ENCODE measurements at places on chromosomes 7 and 10.
A peak's percentile ranks its signal among the peaks of the same experiment; 100 is the strongest.

- no peak for DNase-seq
Observed at GRCh38 chr7:1403638-1404459, 55.4 kb downstream of the MICALL2 start.

DNA sequence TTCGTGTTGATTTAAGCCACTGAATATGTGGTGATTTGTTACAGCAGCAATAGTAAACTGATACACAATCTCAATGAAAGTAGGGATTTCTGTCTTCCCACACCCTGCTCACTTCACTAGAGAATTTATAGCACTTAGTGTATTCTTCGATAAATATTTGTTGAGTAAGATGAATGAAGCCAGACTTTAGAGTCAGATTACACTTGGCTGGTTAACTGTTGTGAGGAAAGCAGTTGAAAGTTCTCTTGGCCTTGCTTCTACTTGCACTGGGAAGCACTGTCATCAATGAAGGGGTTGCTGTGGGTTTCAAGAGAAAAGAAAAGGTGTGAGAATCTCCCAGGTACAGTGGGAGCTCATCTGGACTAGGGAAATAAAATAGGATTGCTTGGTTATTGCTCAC lies 82.1 kb upstream of the IGFBP3 start:
- no peak for DNase-seq

- DNase-seq = no peak
Observed at GRCh38 chr7:138556771-138557484, 96.9 kb downstream of the TRIM24 start.

DNA sequence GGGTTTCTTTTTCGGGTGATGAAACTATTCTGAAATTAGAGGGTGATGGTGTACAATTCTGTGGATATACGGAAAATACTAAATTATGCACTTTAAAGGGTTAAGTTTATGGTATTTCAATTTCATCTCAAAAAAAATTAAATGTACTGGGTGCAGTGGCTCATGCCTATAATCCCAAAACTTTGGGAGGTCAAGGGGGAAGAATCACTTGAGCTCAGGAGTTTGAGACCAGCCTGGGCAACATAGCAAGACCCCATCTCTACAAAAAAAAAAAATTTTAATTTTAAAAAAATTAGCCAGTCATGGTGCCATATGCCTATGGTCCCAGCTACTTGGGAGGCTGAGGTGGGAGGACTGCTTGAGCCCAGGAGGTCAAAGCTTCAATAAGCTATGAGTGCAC lies 57.0 kb downstream of the SMURF1 start:
- DNase-seq = no peak

DNA sequence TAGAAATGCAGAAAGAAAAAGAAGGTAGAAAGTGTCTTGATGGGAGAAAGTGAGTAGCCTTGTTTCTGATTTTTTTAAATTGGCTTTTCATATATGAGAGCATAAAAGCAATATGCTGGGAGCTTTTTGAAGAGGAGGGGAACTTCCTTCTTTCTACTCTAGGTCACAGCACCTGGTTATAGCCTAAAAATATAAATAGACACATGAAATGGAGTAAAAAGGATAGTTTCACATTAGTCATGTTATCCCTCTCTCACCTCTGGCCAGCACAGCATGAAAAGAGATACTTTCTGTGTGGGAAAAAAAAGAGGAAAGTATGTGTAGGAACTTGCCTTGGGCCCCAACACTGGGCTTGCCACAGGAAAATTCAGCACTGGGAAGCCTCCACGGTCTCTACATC lies 292.2 kb upstream of the ZWINT start:
- DNase-seq = no peak

GRCh38 chr7:90838799-90839198 lies 242.7 kb downstream of the CDK14 start:
- DNase-seq = no peak

- no peak for DNase-seq
Observed at GRCh38 chr7:74248156-74248555, 6.0 kb downstream of the RFC2 start.

- DNase-seq = no peak
Observed at GRCh38 chr10:112148331-112148730, 35.2 kb downstream of the GPAM start.

GRCh38 chr7:105862770-105863169 lies 13.6 kb downstream of the ATXN7L1 start:
- no peak for DNase-seq

- DNase-seq = no peak
Observed at GRCh38 chr7:91656541-91657482, 223.7 kb downstream of the MTERF1 start.

DNA sequence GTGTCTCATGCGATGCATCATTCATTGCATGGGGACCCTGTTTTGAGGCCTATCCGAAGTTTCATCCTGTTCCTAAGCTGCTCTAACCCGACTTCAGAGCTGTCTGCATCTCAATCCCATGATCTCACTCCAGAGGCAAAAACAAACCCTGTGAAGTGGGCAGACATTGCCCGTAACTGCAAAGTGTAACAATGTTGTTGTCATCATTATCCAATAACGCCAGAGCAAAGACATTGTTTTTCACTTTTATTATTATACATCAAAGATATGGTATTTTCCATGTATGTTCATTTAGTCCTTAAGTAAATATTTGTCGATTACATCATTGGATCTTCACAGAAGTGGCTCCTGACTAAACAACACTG lies 246.7 kb downstream of the KLF6 start:
- DNase-seq = no peak

DNA sequence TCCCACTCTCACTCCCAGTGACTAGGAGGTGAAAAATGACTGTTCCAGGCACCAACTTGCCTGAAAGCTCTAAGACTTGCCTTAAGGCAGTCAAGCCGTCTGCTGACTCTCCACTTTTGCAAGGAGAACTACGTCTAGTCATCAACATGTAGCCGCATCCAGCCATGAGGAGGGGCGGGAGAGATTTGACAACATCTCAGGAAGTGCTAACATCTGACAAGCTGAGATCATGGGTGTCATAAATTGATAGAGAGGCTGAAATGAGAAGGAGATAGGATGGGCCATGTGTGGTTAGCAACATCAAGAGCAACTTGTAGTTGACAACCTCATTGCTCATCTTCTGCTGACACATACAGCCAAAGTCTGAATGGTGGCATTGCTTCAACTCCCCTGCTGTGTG lies 9.0 kb upstream of the TBXAS1 start:
- no peak for DNase-seq

GRCh38 chr10:58826694-58827093 lies 314.0 kb downstream of the BICC1 start:
- no peak for DNase-seq

DNA sequence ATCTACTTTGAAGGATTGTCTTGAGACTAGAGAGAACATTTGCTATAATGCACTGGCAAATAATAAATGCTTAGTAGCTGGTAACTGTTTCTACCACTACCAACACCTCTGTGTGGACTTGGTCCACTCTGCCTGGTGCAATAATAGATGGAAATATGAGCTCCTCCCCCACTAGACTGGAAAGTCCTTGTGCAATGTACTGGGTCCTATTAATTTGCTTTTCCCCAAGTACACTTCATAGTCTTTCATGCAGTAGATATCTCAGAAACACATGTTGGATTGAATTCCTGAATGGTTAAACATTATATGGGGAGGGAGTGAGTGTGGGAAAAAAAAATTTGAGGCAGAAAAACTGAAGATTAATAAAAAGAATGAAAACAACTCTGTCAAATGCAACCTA lies 119.3 kb downstream of the C10orf90 start:
- DNase-seq = no peak

DNA sequence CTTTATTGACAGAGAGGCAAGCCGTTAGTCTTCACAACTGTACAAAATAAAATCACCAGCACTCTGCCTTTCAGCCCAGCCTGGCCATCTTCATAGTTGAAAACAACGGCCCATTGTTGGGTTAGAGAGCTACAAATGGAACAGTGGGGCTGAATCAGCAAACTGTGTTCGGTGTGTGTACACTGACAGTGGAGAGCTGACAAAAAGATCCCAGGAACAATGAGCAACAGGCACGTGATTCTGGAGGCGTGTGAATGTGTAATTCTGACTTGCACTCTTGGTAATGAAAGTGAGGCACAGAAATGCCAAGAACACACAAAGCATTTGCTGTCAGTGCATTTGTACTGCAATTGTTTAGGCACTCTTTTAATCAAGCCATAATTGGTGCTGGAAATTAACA lies 303.7 kb downstream of the WDR11 start:
- DNase-seq = no peak

DNA sequence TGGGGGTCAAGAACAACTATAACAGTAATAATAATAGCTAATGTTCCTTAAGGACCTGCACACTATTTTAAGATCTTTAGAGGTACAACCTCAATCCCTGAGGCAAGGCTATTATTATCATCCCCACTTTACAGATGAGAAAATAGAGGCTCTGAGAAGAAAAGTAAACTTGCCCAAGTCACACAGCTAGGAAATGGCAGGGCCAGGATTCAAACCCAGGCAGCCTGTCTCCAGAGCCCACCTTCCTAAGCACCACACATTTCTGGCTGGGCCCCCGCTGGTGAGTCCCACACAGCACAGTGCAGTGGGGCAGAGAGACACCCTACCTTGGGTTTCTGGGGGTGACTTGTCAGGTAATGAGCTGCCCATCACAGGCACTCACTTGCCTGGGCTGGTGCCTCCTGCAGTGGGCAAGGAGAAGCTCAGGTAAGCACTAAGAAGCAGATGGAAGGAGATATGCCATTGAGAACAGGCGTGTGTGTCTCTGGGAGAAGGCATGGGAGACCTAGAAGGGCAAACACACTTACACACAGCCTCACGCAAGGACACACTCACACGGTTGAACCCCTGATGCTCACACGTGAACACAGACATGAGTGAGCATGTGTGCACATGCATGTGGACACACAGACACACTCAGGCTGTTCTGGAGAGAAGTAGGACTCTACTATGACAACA lies 104.4 kb upstream of the ZMIZ1 start:
- no peak for DNase-seq

GRCh38 chr7:84085998-84086397 lies 108.6 kb downstream of the SEMA3A start:
- DNase-seq = no peak

GRCh38 chr10:5811387-5811821 lies 1.8 kb downstream of the GDI2 start:
- DNase-seq = no peak

DNA sequence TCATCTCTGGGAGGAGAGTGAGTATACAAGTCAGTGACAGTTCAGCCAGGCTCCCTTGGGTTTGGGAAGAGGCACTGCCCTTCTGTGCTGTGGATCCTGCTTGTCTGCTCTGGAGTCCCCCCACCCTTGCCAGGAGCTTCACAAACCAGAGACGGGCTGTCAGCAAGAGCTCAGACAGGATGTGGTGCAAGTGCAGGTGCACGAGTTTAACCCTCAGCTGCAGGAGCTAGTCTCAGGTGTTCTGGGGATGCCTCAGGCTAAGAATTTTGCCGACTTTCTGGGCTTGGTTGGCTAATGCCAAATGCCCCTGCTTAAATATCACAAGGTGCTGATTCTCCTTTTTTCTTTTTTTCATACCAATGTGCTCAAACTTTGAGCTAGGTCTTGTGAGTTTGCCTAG lies 22.3 kb downstream of the ZNF783 start:
- peak; percentile 54 for DNase-seq

GRCh38 chr7:54292171-54292925 lies 249.8 kb upstream of the VSTM2A start:
- no peak for DNase-seq

- DNase-seq = peak; percentile 75
Observed at GRCh38 chr7:98930921-98931320, 52.6 kb downstream of the TRRAP start.

GRCh38 chr7:41238851-41239331 lies 464.0 kb downstream of the INHBA start:
- no peak for DNase-seq

DNA sequence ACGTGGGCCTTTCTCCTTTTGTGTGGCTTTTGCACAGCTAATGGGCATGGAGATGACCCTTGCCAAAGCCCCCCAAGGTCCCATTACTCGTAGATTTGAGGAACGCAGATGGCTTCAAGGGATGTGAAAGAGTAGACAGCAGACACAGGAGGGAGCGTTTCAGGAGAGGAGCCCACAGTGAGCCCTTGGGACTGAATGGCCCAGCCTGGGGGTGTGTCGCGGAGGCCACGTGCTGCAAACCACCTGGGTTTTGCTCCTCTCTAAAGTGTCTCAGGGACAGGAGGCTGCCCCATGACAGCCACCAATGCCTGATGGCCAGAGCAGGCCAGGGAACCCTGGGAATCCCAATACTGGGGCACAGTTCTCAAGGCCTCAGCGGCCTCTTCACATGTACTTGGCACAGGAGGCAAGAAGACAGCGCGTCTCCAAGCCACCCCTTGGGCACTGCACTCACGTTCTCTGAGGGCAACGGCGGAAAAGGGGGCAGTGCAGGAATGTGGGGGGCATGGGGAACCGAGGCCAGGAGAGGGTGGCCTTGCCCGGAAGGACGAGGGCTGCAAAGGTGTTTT lies 185.2 kb downstream of the WDR37 start:
- DNase-seq = no peak

GRCh38 chr10:61588770-61589211 lies 73.9 kb upstream of the CABCOCO1 start:
- no peak for DNase-seq

DNA sequence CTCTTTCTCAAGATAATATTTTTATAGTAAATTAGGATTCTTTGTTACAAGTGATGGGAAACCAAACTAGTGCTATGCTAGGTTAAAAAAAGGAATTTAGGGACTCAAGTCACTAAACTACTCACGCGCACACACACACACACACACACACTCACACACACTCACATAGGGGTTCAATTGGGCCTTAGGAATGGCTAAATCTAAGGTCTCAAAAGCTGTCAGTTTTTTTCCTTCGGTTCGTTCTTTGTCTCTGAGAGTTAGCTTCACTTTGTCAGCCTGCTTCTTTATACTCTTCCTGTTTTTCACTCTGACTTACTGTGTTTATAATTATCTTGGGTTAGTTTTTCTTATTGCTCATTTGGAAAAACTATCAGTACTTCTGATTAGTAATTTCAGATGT lies 138.9 kb downstream of the ADK start:
- no peak for DNase-seq

- DNase-seq = no peak
Observed at GRCh38 chr7:25996006-25996408, 156.0 kb upstream of the NFE2L3 start.

GRCh38 chr7:151470711-151471110 lies 30.8 kb upstream of the CRYGN start:
- DNase-seq = no peak

- DNase-seq = no peak
Observed at GRCh38 chr7:45021604-45022296, 21.7 kb downstream of the CCM2 start.

- DNase-seq = no peak
Observed at GRCh38 chr7:157313645-157314044, 23.2 kb upstream of the DNAJB6 start.

DNA sequence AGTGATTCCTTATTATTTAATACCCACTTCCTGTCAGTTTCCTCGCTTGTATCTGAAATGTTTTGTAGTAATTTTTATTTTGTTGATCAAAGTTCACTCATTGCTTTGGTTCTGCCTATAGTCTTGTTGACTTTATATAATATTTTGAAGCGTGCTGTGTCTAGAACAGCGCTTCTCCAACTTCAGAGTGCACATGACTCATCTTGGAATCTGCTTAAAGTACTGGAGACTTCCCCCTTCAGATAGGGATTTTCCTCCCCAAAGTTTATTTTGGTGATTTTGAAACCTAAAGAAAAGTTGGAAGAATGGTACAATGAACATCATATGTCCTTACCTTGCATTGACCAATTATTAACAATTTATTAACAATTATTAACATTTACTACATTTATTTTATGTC lies 5.8 kb downstream of the COMTD1 start:
- no peak for DNase-seq

Measured in CD4-positive, alpha-beta T cell treated with Interleukin-15 for 4 hours (primary cell).